ENCODE measurements at places on chromosomes 6 and 20. TPM values are rescaled to one million over a fixed set of nuclear protein-coding genes. Genes with fewer than 3 reads are reported as not detected.
A peak's percentile ranks its signal among the peaks of the same experiment; 100 is the strongest.

DNA sequence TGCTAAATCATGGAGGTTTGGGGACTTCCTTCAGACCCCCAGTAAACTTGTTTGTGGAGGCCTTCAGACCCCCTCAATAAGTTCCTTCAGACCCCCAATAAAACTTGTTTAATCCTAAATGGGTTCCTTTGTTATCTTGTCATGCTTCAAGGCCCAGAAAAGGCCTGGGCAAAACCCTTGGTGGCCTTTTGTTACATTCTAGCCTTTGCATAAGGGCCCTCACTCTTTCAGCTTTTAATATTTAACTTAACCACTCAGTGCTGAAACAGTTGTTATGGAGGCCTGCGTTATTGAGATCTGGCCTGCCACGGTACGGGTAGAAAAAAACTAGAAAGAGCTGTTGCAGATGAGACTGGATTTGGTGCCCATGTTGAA is 4.3 kb upstream of the DYNLRB1 start:
- no peak for DNase-seq

CLDN20 gene
- 0.54 TPM for total RNA-seq

DNA sequence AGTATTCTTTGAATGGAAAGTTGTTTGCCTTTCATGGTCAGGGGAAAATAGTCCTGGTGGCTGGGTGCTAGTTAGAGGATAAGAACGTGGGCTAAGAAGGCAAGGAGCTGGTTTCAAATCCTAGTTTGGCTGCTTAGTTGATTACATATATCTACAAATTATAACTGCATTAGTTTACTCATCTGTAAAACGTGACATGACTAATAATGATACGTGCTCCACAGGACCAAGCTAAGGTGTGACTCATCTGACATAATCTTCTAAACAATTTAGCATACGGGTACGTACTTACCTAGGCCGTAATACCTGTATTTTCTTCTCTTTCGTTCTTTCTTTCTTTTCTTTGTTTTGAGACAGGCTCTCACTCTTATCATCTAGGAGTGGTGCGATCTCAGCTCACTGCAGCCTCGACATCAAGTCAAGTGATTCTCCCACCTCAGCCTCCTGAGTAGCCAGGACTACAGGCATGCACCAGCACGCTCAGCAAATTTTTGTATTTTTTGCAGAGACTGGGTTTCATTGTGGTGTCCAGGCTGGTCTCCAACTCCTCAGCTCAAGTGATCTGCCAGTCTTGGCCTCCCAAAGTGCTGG is 1274.2 kb upstream of the GJE1 start:
- DNase-seq: peak; percentile 15

- no peak for DNase-seq
Measured at GRCh38 chr6:123529058-123529457, 107.7 kb downstream of the TRDN start.

- DNase-seq: no peak
Measured at GRCh38 chr6:46583081-46583480, 69.5 kb downstream of the CYP39A1 start.

- DNase-seq: peak; percentile 78
Measured at GRCh38 chr6:57221191-57221935, 744 bp downstream of the RAB23 start.

DNA sequence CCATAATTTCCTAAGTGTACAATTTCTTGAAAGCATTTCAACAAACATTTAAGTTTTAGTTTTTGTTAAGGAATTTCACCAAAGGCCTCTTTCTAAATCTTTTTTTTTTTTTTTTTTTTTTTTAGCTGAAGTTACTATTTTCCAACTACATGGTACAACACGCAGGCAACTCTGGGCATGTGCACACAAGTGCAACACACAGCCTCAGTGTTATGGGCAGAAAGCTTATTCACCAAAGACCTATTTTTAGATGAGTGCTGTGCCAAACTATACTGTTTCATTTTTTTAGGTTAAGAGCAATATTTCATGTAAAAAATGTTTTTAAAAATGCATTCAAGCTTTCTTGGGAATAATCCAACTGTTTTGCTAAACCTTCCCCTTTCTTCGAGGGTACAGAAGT is 42.0 kb upstream of the MAP3K4 start:
- no peak for DNase-seq

Measured in Daoy (cell line).